ENCODE measurements at places on chromosomes 13 and 19. TPM values are rescaled to one million over a fixed set of nuclear protein-coding genes. Genes with fewer than 3 reads are reported as not detected.

The CA11 gene
- total RNA-seq, result 7.8 TPM

The FCGBP gene
- total RNA-seq, result 5.0 TPM

The METTL21C gene
- total RNA-seq, result not detected

The VSTM2B gene
- total RNA-seq, result 18.8 TPM

The SULT2B1 gene
- total RNA-seq, result not detected

The ZNF541 gene
- under 0.01 TPM for total RNA-seq

The CBY2 gene
- not detected for total RNA-seq

The CYP2A7 gene
- not detected for total RNA-seq

The SLC10A2 gene
- total RNA-seq, result not detected

The FXYD3 gene
- total RNA-seq, result not detected

The IFNL1 gene
- not detected for total RNA-seq

The FGF22 gene
- total RNA-seq, result 0.63 TPM

The PSG2 gene
- total RNA-seq, result not detected

The ZNF320 gene
- total RNA-seq, result 38.2 TPM

The LRFN3 gene
- 15.7 TPM for total RNA-seq

The MEDAG gene
- 0.31 TPM for total RNA-seq

The ZNF578 gene
- total RNA-seq, result 36.6 TPM

The VSIG10L gene
- total RNA-seq, result 0.63 TPM

The AP1M2 gene
- total RNA-seq, result not detected

The LHB gene
- total RNA-seq, result not detected

The MFSD12 gene
- 42.9 TPM for total RNA-seq

The GIPC3 gene
- under 0.01 TPM for total RNA-seq

The FCAR gene
- total RNA-seq, result not detected

The KLC3 gene
- not detected for total RNA-seq

The ZNF723 gene
- not detected for total RNA-seq

The COG6 gene
- total RNA-seq, result 55.1 TPM

The ATP4A gene
- not detected for total RNA-seq

The OR7D2 gene
- total RNA-seq, result not detected

The DCT gene
- 0.63 TPM for total RNA-seq

The PRKCG gene
- total RNA-seq, result 3.1 TPM

The IQCN gene
- 2.5 TPM for total RNA-seq

The KASH5 gene
- not detected for total RNA-seq

The SMAD9 gene
- 14.4 TPM for total RNA-seq

The FUT1 gene
- total RNA-seq, result 0.31 TPM

The SLC25A41 gene
- 0.63 TPM for total RNA-seq

The RAX2 gene
- total RNA-seq, result not detected

The FXYD1 gene
- not detected for total RNA-seq

The KLK12 gene
- total RNA-seq, result not detected

The S1PR5 gene
- not detected for total RNA-seq

The CCDC70 gene
- not detected for total RNA-seq

The TTC9B gene
- total RNA-seq, result 41.6 TPM

The ENOX1 gene
- total RNA-seq, result 64.5 TPM

The HCN2 gene
- total RNA-seq, result 9.1 TPM

The ATXN8OS gene
- 2.2 TPM for total RNA-seq

The TYROBP gene
- 3.4 TPM for total RNA-seq

The HIPK4 gene
- 0.31 TPM for total RNA-seq

The NDUFA7 gene
- total RNA-seq, result 5.9 TPM

The ZNF574 gene
- 16.3 TPM for total RNA-seq

All from parietal lobe (tissue), 2 donors.